ENCODE measurements at places on chromosomes 13 and 19.

GRCh38 chr19:11018179-11018578, 57.3 kb downstream of the SMARCA4 start:
- DNase-seq = no peak

- peak; percentile 62 for DNase-seq
Observed at GRCh38 chr13:26707122-26708006, 53.2 kb downstream of the GPR12 start.

- DNase-seq = no peak
Observed at GRCh38 chr19:36009633-36010379, 1.2 kb upstream of the SYNE4 start.

DNA sequence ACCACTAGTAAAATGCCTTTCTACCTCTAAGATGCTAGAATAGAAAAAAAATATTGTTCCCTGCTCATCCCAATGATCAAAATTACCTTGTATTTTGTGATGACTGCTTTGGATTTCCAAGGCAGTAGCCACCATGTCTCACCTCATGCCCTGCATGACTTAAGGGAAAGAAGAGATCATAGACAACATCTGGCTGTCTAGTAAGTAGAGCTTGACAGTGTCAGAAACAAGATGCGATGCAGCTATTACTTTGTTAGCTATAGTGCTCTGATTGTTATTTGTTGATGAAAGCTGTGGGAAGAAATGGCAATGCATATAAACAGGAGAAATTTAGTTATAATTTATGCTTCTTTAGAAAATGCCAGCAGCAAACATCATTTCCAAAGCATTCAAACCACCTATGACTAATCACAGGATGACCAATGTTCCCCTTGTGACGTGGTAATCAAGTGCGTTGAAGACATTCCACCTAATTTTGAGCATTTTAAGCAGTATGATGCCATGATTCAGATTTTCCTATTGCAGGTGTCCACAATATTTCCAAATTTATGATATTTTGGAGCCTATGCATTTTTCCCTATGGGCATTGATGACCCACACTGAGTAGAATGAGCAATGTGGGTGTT, 308.3 kb downstream of the KCNRG start:
- no peak for DNase-seq

DNA sequence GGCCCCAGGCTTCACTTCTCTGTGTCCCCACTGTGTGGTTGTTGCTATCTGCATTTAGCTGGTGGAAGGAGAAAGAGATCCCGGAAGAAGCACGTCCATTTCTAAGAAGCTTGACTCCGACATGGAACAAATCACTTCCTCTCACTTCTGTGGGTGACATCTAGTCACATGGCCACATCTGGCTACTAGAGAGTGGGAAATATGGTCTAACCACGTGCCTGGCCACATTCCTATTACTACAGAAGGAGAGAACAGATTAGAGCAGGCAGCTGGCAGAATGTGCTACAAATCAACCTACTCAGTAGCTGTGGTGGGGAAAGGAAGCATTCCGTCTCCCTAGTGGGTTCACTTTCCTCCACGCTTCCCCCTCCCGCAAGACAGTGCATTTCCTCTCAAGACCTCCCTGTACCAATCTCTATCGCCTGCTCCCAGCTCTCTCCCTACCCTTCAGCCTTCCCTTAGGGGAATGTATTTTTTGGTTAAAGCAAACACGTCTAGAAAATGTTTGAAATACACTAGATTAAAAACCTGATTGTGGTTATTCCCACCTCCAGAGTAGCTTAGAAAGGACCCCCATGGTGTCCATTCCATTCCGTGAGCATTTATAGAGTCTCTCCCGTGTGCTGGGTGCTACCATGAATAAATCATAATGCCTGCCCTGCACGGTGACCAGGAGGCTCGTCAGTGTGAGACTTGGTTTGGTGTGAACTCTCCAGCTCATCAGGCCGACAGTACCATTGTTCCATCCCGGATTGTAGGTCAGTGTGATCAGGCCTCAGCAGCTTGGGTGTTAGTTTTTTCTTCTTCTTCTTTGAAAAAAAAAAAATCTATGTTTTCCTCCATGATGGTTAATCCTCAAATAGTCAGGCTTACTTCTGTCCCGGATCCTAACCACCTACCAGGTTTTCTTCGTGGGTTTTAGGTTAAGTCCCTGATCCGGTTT, 8.0 kb upstream of the AMER2 start:
- no peak for DNase-seq

GRCh38 chr19:829129-829758, 1.6 kb downstream of the AZU1 start:
- no peak for DNase-seq

- DNase-seq = peak; percentile 69
Observed at GRCh38 chr19:7869453-7869909, 4.7 kb downstream of the PRR36 start.

- DNase-seq = peak; percentile 71
Observed at GRCh38 chr13:20902438-20903163, at the start of gene XPO4. Gene XPO4, minus strand, starts transcription at chr13:20902746. Its CDS starts 8 bp downstream, at chr13:20902738.

DNA sequence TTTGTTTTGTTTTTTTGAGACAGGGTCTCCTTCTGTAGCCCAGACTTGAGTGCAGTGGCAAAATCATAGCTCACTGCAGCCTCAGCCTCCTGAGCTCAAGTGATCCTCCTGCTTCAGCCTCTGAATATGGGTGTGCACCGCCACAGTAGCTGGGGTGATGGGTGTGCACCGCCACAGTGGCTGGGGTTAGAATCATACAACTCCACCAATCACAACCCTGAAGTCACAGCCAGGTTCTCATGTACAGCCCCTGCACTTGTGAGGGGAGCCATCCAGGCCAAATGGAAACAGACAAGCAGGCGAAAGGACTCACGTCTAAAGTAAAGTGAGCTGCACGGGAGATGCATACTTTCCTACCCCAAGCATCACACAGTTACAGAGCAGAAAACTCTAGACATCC, 63.1 kb upstream of the RANBP3 start:
- no peak for DNase-seq

DNA sequence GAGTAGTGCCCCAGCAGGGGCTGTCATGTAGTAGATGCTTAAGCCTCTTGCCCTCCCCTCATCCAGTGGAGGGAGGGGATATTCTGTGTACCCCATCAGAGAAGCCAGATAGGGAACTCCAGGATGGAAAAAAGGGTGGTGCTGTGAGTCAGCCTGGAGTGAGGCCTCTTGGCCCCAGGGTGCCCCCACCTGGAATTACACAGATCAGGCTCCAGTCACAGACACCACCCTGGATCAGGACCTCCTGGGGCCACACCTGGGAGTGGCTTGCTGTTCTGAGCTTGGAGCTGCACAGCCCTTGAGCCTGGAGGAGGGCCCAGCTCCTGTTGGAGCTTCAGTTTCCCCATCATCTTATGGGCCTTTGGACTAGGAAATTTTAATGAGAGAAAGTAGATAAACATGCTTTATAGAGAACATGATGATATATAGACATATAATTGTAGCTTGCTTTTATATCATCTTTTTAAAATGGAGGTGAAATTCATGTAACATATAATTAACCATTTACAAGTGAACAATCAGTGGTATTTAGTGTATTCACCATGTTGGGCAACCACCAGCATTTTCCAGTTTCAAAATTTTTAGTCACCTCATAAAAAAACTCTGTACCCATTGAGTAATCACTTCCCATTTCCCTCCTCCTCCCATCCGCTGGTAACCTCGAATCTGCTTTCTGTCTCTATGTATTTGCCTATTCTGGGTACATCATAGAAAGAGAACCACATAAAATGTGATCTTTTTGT, 24.6 kb downstream of the CYP4F22 start:
- DNase-seq = no peak

- no peak for DNase-seq
Observed at GRCh38 chr19:53462861-53463260, 4.7 kb upstream of the ZNF813 start.

DNA sequence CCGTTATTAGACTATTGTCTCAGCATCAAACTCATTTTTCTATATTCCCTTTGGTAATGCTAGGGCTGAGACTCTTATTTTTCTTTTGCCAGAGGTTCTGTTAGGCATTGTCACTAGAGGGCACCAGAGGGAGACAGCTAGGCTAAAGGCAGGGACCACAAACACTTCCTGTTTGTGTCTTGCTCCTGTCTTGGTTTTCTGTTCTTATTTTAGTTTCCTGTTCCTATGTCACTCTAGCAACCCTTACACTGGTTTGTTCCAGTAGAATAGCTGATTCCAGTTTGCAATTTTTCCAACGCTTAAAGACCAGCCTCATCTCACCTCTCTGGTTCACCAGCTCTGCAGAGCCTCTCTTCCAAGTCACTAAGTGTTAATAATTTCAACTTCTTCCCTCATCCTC, 772.0 kb downstream of the DIAPH3 start:
- DNase-seq = peak; percentile 58

DNA sequence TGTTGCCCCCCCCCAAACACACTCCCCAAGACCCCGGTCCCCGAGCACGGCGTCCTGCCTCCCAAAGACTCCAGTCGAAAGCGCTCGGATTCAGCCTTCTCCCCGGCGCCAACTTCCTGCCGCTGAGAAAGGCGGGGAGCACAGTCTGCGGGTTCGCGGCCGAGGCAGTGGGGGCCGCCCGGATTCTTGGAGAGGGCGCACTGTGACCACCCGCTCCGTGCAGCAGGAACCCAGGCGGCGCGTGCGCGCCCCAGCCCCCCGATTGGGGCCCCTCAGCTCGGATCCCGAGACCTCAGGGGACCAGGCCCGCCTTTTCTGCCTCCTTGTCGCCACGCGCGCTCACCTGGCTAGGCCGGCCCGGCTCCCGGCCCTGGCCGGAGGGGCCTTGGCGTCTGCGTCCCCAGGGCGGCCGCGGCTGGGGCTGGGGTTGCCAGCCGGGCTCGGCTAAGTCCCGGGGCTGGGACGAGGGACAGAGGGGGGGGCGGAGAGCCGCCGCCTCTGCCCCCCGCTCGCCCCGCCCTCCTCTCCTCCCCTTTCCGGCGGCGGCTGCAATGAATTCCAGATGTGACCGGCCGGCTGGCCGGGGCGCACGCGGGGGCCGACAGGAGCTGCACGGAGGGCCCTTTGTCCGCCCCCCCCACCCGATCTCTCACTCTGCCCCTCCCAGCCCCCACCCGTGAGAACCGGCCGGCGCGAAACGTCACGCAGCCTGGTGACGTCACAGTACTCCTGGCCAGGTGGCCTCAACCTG, at the start of gene S1PR2:
Gene S1PR2 (minus strand): TSS at position 471 of the 751 bp plus-strand sequence. CDS start 6,426 bp downstream, outside the sequence.
- peak; percentile 80 for DNase-seq

DNA sequence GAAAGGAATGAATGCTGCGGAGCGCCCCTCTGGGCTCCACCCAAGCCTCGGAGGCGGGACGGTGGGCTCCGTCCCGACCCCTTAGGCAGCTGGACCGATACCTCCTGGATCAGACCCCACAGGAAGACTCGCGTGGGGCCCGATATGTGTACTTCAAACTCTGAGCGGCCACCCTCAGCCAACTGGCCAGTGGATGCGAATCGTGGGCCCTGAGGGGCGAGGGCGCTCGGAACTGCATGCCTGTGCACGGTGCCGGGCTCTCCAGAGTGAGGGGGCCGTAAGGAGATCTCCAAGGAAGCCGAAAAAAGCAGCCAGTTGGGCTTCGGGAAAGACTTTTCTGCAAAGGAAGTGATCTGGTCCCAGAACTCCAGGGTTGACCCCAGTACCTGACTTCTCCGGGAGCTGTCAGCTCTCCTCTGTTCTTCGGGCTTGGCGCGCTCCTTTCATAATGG, 8.6 kb downstream of the PDX1 start:
- no peak for DNase-seq

GRCh38 chr13:26991508-26992181, 180.0 kb downstream of the USP12 start:
- DNase-seq = no peak

All from HEK293T (cell line).